ENCODE measurements at places on chromosomes 13 and 19.

GRCh38 chr13:67086260-67086659 is 143.9 kb downstream of the PCDH9 start:
- no peak for DNase-seq

DNA sequence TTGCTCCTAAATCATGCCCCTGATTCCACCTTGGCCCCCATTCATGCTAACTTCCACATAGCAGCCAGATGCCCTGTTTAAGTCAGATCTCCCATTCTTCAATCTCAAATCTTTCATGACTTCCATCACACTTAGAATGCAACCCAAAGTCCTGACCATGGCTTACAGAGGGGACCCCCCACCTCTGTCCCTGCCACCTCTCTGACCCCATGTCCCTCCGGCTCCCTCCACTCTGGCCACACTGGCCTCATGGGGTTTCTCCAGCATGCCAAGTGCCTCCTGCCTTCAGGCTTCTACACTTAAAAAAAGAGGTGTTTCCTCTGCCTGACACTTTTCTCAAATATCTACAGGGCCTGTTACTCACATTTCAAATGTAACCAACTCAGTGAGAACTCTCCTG is 93.6 kb downstream of the C13orf42 start:
- no peak for DNase-seq

DNA sequence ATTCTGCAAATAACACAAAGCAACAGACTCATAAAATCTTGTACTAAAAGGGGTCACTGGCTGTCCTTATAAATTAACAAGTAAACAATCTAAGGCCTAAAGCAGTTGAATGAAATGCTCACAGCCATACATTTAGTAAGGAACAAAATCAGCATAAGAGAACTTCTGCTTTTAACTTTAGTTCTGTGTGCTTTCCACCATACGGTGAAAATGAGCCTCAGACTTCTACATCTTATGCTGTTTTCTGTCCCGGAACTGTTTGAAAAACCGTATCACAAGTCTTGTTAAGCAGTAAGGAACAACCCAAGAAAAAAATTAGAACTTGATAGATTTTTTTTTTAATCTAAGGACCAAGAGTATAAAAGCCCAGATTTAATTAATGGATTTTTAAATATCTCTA is 549.1 kb upstream of the MIR17HG start:
- peak; percentile 37 for DNase-seq

- no peak for DNase-seq
Measured at GRCh38 chr13:33230178-33230881, 55.2 kb downstream of the STARD13 start.

DNA sequence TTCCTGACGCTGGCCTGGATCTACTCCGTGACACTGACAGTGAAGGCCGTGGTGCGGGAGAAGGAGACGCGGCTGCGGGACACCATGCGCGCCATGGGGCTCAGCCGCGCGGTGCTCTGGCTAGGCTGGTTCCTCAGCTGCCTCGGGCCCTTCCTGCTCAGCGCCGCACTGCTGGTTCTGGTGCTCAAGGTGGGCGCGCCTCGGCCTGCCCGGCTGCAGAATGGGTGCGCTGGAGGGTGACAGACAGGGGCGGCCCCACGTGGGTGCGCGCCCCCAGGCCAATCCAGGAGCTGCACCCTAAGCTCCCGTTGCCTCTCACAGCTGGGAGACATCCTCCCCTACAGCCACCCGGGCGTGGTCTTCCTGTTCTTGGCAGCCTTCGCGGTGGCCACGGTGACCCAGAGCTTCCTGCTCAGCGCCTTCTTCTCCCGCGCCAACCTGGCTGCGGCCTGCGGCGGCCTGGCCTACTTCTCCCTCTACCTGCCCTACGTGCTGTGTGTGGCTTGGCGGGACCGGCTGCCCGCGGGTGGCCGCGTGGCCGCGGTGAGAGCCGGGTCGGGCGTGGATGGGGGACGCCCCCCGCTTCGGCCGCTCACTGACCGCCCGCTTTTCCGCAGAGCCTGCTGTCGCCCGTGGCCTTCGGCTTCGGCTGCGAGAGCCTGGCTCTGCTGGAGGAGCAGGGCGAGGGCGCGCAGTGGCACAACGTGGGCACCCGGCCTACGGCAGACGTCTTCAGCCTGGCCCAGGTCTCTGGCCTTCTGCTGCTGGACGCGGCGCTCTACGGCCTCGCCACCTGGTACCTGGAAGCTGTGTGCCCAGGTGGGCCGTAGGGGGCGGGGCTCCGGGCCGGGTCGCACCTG is 7.2 kb downstream of the ABCA7 start:
- no peak for DNase-seq

DNA sequence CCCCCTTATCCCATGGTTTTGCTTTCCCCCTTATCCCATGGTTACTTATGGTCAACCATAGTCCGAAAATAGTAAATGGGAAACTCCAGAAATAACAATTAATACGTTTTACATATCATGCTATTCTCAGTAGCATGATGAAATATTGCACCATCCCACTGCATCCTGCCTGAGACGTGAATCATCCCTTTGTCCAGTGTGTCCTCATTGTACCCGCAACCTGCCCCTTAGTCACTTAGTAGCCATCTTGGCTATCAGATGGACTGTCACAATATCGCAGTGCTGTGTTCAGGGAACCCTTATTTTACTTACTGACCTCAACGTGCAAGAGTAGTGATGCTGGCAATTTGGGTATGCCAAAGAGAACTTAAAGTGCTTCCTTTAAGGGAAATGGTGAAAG is 10.5 kb upstream of the NBEA start:
- no peak for DNase-seq

GRCh38 chr19:58518256-58519086 is 1.1 kb downstream of the ZBTB45 start:
- no peak for DNase-seq

DNA sequence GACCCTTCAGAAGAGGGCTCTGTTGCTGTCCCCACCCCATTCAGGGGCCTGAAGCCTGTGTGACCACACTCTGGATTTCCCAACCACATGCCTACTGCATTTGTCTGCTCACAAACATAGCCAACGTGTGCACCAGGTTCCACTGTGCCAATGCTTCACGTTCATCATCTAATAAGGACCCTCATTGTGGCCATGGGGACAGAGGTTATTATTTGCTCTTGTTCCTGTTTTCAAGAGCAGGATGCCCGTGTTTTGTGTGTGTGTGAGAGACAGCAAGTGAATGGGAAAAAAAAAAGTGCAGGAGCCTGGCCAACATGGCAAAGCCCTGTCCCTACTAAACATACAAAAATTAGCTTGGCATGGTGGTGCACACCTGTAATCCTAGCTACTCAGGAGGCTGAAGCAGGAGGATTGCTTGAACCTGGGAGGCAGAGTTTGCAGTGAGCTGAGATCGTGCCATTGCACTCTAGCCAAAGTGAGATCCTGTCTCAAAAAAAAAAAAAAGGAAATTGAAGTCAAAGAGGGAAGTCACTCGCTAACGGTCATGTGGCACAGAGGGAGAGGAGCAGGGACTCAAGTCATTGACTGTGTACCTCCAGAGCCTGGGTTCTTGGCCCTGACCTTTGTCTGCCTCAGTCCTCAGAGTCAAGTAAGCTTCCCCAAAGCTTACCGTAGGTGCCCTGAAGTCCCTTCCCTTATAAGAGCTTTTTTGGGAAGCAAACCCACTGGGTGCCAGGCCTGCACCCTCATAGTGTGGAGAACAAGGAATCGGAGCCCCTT is 6.9 kb downstream of the B3GNT8 start:
- DNase-seq = peak; percentile 53

- peak; percentile 95 for DNase-seq
Measured at GRCh38 chr19:41218615-41219507, at the start of gene AXL. TSS of gene AXL (plus strand) at chr19:41219223. CDS start at chr19:41219393, 170 bp downstream.

- DNase-seq = no peak
Measured at GRCh38 chr13:40777809-40778175, 6.8 kb upstream of the MRPS31 start.

GRCh38 chr19:17830567-17831418 is 9.5 kb upstream of the INSL3 start:
- peak; percentile 65 for DNase-seq

DNA sequence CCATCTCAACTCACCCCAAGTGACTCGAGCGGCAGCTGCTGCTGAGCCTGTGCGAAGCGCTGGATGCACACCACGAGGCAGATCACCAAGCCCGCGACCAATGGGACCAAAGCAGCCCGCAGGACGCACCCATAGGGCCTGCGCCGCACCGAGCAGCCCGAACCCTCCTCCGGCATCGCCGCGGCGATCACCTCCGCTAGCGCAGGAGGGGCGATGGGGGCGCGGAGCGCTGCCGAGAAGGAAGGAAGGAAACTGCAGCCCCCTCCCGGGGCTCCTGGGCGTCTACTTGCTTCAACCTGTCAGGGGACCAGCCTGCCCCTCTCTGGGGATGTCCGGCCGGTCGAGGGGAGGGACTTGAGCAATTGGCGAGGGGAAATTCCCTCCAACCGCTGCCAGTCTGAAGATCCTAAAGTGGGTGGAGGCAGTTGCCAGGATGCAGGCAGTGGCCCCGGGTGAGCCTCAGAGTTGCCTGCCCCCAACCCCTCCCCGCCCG is at the start of gene CD70:
Gene CD70, minus strand, starts transcription at position 324 of the 493 bp plus-strand sequence. Its CDS starts 148 bp downstream, at position 176.
- peak; percentile 32 for DNase-seq

DNA sequence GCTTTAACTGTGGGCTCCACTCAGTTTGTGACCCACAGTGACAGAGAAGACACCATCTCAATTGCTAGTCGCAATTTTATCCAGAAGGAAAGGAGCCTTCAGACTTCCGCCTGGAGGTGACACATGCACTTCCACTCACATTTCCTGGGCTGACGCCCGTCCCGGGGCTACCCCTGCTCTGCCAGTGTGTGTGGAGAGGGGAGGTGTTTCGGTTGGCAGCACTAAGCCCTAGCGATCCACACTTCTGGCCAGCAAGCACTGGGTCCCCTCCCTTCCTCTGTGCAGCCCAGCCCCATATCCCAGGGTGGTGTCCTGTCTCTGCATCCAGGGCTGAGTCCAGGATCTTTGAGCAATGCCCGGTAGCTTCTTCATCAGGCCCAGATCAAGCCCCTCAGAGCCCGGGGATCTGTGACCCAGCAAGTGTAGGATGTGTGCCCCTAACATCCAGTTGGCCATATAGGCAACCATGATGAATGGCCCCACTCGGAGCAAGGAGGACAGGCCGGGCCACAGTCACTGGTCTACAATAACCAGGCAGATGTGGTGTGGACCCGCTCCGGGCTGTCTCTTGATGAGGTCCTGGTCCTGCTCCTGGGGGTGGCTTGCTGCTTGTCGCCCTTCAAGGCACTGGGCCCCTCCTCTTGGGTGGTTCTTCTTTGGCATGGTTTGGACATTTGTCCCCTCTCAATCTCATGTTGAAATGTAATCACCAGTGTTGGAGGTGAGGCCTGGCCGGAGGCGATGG is 141.9 kb upstream of the SPACA7 start:
- no peak for DNase-seq

- no peak for DNase-seq
Measured at GRCh38 chr13:44012910-44013757, 133.4 kb downstream of the LACC1 start.

GRCh38 chr19:52237197-52237596 is 32.2 kb upstream of the ZNF766 start:
- no peak for DNase-seq

DNA sequence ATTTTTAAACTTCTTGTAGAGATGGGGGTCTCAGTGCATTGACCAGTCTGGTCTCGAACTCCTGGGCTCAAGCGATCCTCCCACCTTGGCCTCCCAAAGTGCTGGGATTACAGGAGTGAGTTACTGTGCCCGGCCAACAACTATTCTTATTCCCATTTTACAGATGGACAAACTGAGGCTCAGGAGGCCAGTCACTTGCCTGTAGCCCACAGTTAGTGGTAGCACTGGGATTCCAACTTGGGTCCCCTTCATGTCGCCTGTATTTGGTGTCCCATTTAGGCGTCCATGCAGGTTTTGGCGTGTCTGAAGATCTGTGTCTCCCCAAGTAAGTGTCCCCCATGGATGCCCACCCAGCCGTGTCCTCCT is 791 bp upstream of the AXL start:
- no peak for DNase-seq

DNA sequence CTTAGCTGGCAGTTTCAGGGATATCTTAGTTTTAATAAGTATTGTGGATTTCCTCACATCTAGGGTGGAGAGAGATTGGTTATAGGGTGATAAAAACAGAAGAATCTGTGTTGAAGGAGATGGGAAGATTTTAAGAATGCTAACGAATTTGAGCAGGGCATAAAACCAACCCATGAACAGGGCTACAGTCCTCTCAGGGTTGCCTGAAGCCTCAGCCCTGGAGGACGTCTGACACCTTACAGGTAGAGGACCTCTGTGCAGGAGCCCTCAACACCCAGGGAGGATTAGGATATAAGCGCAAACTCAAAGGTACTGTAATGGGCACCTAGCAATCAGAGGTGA is 461 bp upstream of the WASF3 start:
- no peak for DNase-seq

DNA sequence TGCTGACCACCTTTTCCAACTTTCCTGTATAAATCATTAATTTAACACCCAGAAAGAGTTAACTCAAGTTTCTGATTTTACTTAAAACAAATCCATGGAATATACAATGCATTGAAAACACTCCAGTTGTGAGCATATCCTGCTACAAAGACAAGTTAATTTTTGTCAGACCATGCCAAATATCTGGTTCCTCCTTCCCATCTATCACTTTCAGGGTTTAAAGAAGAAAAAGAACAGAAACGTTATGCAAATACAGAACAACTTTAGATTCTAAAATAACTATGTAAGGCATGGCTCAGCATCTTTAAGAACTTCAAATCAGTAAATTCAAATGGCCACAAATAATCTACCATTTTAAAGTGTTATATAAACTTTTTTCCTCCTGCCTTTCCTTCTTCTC is 14.9 kb downstream of the MRPS31 start:
- no peak for DNase-seq

DNA sequence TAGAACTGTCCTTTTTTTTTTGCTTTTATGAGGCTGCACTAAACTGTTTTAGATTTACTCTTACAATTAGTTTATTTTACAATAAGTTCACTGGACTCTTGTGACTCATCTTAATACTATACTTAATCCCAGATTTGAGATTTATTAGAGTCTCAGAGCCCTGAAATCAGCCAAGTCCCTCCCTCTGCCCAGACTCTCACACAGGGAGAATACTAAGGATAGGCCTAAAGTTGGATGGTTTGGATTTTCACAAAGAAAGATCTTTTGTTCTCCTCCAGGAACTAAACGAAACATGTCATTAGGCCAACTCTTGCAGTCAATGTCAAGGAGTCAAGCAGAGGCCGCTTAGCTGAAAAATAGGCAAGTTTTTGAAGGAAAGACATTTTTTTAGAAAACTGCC is 42.7 kb upstream of the MIR17HG start:
- DNase-seq = peak; percentile 91

Data from muscle of leg (tissue), 16 donors.